ENCODE measurements at places on chromosomes 7 and 10. TPM values are rescaled to one million over a fixed set of nuclear protein-coding genes. Genes with fewer than 3 reads are reported as not detected.

The MBLAC1 gene
- 2.1 TPM for polyA plus RNA-seq

The FKBP6 gene
- polyA plus RNA-seq: not detected

The ACTR3C gene
- polyA plus RNA-seq: 2.1 TPM

The PON3 gene
- not detected for polyA plus RNA-seq

The LSM5 gene
- polyA plus RNA-seq: 179 TPM

The GNAT3 gene
- not detected for polyA plus RNA-seq

The EIF5AL1 gene
- polyA plus RNA-seq: 0.22 TPM

The ALOX5 gene
- polyA plus RNA-seq: 0.29 TPM

The SFTPA1 gene
- polyA plus RNA-seq: not detected

The CYP26C1 gene
- polyA plus RNA-seq: not detected

- no peaks in the 10 kb centered on the region for H3K4me1 ChIP-seq
- no peak overlapping the region for H3K4me3 ChIP-seq
- DNase-seq: no peak
- H3K27me3 ChIP-seq: no peaks in the 10 kb centered on the region
- H3K27ac ChIP-seq: no peak overlapping the region
These were observed 475.6 kb upstream of the ZWINT start for GRCh38 chr10:56836659-56837058.

- H3K4me1 ChIP-seq: no peaks in the 10 kb centered on the region
- H3K36me3 ChIP-seq: no peaks in the 10 kb centered on the region
- DNase-seq: no peak
- no peak overlapping the region for H3K4me3 ChIP-seq
- H3K27ac ChIP-seq: no peak overlapping the region
- H3K27me3 ChIP-seq: peaks cover 7% of the 10 kb centered on the region
These were observed 34.2 kb downstream of the C10orf67 start for GRCh38 chr10:23310404-23310803.

DNA sequence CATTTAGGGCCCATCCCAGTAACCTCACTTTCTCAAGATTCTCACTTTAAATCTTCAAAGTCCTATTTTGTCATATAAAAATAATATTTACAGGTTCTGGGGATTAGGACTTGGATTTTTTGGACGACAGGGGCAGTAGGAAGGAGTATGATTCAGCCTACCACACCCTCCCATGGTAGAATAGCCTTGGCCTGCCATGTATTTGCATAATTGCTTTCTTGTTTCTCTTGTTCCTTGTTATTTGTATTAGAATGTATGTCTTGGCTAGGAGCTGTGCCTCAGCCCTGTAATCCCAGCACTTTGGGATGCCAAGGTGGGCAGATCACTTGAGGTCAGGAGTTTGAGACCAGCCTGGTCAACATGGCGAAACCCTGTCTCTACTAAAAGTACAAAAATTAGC, 92.5 kb downstream of the ELAPOR2 start:
- peaks cover under 1% of the 10 kb centered on the region for H3K27me3 ChIP-seq
- no peak overlapping the region for H3K27ac ChIP-seq
- no peaks in the 10 kb centered on the region for H3K36me3 ChIP-seq
- H3K4me1 ChIP-seq: peaks cover 11% of the 10 kb centered on the region

GRCh38 chr7:30403477-30403876, 75.1 kb downstream of the NOD1 start:
- H3K4me3 ChIP-seq: no peak overlapping the region
- no peaks in the 10 kb centered on the region for H3K27me3 ChIP-seq
- H3K4me1 ChIP-seq: no peaks in the 10 kb centered on the region
- H3K36me3 ChIP-seq: peaks cover 16% of the 10 kb centered on the region

DNA sequence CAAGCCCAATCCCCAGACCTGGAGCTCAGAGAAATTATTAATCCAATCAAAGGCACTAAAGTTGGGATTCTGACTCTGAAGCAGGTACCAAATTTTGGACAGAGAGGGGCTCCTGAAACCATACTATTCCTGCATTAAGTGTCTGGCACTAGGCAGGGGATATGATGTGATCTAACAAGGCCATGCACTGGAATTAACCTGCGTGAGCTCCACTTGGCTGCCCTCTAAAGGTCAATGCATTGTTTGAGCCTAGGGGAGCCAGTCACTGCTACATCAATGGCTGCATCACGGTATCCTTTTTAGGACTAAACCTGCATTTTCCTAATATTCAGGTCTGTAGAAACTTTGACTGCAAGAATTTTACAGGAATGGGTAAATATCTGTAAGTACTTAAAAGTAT, 42.1 kb downstream of the ST8SIA6 start:
- no peak overlapping the region for H3K27ac ChIP-seq
- no peak for DNase-seq
- peaks cover 2% of the 10 kb centered on the region for H3K27me3 ChIP-seq
- H3K36me3 ChIP-seq: no peaks in the 10 kb centered on the region
- no peak overlapping the region for H3K4me3 ChIP-seq

GRCh38 chr7:105016709-105017656, 3.0 kb downstream of the KMT2E start:
- peak overlapping the region; percentile 98 for H3K4me3 ChIP-seq
- peak overlapping the region; percentile 99 for H3K27ac ChIP-seq
- DNase-seq: peak; percentile 36
- no peaks in the 10 kb centered on the region for H3K27me3 ChIP-seq
- H3K4me1 ChIP-seq: peaks cover 37% of the 10 kb centered on the region
- peaks cover 16% of the 10 kb centered on the region for H3K36me3 ChIP-seq

- no peak overlapping the region for H3K4me3 ChIP-seq
- no peaks in the 10 kb centered on the region for H3K4me1 ChIP-seq
- no peaks in the 10 kb centered on the region for H3K36me3 ChIP-seq
- H3K27me3 ChIP-seq: peaks cover 4% of the 10 kb centered on the region
These were observed 35.8 kb upstream of the DNMBP start for GRCh38 chr10:100045592-100045991.

- H3K4me1 ChIP-seq: no peaks in the 10 kb centered on the region
- H3K4me3 ChIP-seq: no peak overlapping the region
- DNase-seq: no peak
- no peaks in the 10 kb centered on the region for H3K36me3 ChIP-seq
- H3K27ac ChIP-seq: no peak overlapping the region
- H3K27me3 ChIP-seq: peaks cover 19% of the 10 kb centered on the region
These were observed 217.3 kb downstream of the SNX10 start for GRCh38 chr7:26508917-26509316.

DNA sequence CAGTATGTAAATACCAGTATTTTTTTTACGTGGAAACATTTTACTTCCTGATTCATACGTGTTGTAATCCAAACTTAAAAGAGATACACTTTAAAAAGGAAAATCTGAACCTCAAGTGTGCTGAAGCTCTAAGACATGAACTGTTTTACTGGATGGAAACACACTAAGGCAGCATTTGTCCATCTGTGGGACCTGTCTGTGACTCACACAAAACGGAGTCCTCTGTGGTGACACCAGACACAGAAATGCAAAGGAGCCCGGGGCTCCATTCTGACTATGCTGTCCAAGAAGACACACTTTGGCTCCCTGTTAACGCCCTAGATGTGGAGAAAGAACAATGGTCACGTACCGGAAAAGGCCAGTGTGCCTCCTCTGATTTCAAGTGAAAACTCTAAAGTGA, 23.9 kb downstream of the RNF133 start:
- no peaks in the 10 kb centered on the region for H3K36me3 ChIP-seq
- DNase-seq: no peak
- no peak overlapping the region for H3K27ac ChIP-seq
- no peak overlapping the region for H3K4me3 ChIP-seq
- no peaks in the 10 kb centered on the region for H3K27me3 ChIP-seq

GRCh38 chr10:108427146-108427545, 1262.6 kb upstream of the SORCS1 start:
- no peak for DNase-seq
- no peaks in the 10 kb centered on the region for H3K4me1 ChIP-seq

DNA sequence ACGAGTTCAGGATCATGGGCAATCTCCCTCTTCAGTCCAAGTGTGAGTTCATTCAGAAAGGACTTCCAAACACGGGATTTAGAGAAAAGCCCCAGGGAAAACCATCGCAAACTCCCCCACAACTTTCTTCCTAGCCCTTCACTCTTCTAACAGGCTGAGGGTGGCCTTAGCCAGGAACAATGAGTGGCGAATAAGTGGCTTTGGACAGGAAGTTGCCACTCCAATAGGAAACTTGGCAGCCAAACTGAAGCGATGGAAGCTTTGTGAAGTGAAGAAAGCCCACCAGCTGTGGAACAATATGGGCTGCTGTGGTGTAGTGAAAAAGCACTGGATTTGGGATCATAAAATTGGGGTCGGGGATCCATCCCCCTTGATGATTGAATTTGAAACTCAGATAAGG, 193.2 kb downstream of the TEX36 start:
- no peaks in the 10 kb centered on the region for H3K4me1 ChIP-seq
- H3K27me3 ChIP-seq: peaks cover 4% of the 10 kb centered on the region
- H3K27ac ChIP-seq: no peak overlapping the region
- no peak overlapping the region for H3K4me3 ChIP-seq
- H3K36me3 ChIP-seq: no peaks in the 10 kb centered on the region

GRCh38 chr7:90828601-90829000, 232.5 kb downstream of the CDK14 start:
- no peaks in the 10 kb centered on the region for H3K36me3 ChIP-seq
- no peaks in the 10 kb centered on the region for H3K4me1 ChIP-seq
- H3K4me3 ChIP-seq: no peak overlapping the region
- H3K27me3 ChIP-seq: no peaks in the 10 kb centered on the region
- H3K27ac ChIP-seq: no peak overlapping the region

- no peak overlapping the region for H3K27ac ChIP-seq
- no peaks in the 10 kb centered on the region for H3K36me3 ChIP-seq
These were observed 1.7 kb upstream of the VENTX start for GRCh38 chr10:133235932-133236331.

GRCh38 chr7:87608431-87608830, 7.7 kb upstream of the ABCB1 start:
- H3K4me3 ChIP-seq: no peak overlapping the region
- no peak overlapping the region for H3K27ac ChIP-seq
- no peaks in the 10 kb centered on the region for H3K36me3 ChIP-seq
- H3K27me3 ChIP-seq: peaks cover 2% of the 10 kb centered on the region

DNA sequence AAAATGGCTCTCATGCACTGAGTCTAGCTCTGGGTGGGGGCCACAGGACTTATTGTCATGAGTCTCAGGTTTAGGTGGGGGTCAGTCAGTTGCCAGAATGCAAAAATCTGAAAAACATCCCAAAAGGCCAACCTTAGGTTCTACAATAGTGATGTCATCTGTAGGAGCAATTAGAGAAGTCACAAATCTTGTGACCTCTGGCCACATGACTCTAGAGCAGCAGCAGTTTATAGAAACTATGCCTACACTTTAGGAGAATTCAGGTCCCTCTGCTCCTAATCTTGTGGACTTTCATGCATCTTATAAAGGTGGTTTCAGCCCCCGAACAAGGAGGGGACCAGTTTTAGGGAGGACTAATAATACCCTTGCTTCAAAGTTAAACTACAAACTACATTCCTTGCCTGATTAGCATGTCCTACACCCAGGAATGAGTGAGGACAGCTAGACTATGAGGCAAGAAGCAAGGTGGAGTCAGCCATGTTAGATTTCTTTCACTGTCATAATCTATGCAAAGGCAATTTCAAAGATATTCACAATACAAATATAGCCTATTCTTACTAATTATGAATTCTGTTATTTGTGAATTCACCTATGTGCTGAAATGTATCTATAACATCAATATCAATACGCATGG, 123.5 kb upstream of the ADCY1 start:
- H3K36me3 ChIP-seq: no peaks in the 10 kb centered on the region
- H3K4me3 ChIP-seq: no peak overlapping the region
- peaks cover 20% of the 10 kb centered on the region for H3K27me3 ChIP-seq
- no peak overlapping the region for H3K27ac ChIP-seq
- no peaks in the 10 kb centered on the region for H3K4me1 ChIP-seq

DNA sequence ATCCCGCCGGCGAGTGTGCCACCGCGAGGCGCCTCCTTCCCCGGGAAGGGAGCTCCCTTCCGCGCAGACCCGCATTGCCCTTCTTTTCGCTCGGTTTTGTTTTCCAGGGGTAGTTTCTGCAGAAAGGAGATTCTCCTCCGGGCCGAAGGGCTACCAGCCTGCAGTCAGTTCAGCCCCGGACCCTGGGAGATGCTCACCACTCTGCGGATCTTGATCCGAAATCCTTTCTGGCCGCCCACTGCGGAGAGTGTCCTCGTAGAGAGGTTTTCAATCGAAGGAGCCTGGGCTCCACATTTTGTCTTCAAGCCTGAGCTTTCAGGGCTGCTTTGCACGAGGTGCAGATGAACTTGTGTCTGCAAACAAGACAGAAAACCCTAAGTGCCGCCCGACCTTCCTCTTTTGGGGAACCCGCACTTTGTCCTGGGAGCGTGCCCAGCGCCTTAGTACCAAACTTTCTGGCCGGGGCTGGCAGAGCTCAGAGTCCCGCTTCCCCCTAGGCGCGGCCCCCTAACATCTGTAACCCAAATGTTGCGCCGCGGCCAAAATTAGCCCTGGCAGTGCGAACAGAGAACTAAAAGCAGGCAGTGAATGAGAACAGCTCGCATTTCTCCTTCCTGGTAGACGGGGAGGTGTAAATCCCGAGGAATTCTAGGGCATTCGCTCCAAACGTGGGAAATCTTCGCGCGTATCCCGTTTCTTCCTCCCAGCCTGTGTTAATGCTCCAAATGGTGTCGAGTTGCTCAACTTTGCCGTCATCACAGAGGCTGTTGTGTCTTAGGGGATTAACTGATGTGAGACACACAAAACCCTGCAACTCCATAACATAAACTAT, 6.7 kb upstream of the EN2 start:
- H3K4me1 ChIP-seq: peaks cover 12% of the 10 kb centered on the region
- DNase-seq: no peak
- peak overlapping the region; percentile 10 for H3K4me3 ChIP-seq
- peaks cover 55% of the 10 kb centered on the region for H3K27me3 ChIP-seq

DNA sequence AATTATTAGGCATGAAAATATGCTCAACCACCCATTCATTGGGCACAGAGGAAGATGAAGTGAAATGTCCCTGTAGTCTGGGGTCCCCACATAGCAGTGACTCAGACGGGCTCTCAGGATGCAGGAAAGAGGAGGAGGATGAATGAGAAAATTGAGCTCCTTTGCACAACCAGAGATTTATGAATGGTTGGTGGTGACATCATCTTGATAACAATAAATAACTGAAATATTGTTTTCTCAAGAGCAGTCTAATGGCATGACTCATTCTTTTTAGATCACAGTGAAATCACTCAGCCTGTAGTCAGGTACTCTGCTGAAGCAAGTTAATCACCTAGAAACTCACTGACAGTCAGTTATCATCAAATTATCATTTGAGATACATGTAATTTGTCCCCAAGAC, 254.1 kb downstream of the RELN start:
- no peak overlapping the region for H3K27ac ChIP-seq
- H3K4me3 ChIP-seq: no peak overlapping the region

DNA sequence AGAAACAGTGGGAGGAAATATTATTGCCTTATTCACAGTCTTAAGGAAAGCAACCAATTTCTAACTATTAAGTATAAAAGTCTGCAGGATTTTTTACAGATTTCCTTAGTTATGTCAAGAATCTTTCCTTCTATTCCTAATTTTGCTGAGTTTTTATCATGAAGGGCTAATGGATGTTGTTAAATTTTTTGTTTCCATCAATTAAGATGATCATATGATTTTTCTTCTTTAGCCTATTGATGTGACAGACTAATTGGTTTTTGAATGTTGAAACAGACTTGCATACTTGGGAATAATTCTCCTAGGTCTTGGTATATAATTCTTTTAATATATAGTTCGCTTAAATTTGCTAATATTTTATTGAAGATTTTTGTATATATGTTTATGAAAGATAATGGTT, 569.1 kb upstream of the KCND2 start:
- no peaks in the 10 kb centered on the region for H3K27me3 ChIP-seq
- H3K4me1 ChIP-seq: no peaks in the 10 kb centered on the region
- no peaks in the 10 kb centered on the region for H3K36me3 ChIP-seq
- DNase-seq: no peak
- no peak overlapping the region for H3K4me3 ChIP-seq

All from naive thymus-derived CD8-positive, alpha-beta T cell (primary cell).